ENCODE measurements at places on chromosomes 7 and 10.
A peak's percentile ranks its signal among the peaks of the same experiment; 100 is the strongest.

- DNase-seq: no peak
These were observed 58.3 kb downstream of the SEMA3C start for GRCh38 chr7:80860554-80860953.

DNA sequence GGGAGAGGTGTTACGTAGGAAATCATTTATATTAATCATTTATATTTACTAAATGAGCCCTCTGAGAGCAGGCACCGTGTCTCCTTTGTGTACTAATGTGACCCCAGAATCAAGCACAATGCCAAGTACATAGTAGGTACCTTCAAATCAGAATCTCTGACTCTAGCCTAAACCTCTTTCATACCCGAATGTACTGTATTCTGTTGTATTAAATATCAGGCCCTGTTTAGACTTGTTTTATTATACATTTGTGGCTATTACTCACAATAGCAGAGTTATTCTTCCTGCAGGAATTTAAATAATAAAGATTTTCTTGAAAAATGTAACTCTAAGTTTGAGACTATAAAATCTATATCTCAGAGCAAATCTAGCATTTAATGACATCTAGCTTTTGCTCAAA, 297.3 kb downstream of the EXOC4 start:
- no peak for DNase-seq

GRCh38 chr7:24508316-24508715, 64.9 kb upstream of the PALS2 start:
- DNase-seq: no peak

- no peak for DNase-seq
These were observed 6.1 kb downstream of the KCTD7 start for GRCh38 chr7:66634816-66635215.

DNA sequence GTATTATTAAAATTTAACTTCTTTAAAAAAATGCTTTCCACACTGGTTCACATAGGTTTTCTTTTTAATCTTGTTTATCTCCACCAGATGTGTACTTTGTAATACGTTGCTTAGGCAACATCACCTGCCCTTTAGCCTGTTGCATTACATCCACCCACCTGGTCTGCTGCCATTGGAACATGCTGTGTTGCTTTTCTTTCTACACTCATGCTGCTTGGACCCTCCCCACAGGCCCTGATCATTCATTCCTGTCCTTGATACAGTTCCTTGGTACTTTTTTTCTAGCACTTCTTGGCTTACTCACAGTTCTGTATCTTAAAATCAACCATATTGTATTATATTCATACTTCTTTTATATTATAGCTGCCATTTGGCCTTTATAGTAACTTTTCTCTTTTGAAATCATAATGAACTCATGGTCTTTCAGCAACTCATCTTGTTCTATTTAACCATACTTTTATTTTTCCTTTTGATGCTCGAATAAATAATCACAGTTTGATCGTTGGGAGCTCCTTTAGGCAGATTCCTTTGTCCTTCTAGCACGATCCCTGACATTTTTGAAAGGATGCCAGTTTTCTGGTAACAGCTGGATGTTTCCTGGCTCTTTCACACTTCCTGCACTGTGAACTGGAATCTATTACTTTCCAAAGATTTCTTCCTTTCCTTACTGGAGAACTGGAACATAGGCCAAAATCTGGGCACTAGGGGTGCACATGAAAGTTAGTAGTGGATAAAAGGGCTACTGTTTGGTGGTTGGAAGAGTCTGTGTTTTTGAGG, 125.1 kb downstream of the CDK14 start:
- no peak for DNase-seq

DNA sequence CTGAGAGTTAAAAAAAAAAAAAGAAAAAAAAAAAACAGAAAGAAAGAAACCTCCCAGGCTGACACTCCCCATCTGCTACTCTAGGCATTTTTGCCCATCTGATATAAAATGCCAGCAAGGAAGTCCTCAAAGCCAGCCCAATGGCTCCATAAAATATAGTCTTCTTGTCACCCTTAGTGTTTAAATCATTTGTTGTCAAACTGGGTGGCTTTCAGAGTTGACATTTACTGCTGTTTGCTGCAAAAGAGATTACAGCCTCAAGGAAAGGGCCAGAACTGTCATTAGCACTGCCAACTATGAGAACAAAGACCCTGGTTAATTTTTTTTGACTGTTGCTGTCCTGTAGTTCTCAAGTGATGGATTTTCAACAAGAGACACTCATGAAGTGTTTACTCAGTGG, 86.5 kb downstream of the TRIL start:
- no peak for DNase-seq

- no peak for DNase-seq
These were observed 869 bp downstream of the LAMB4 start for GRCh38 chr7:108129018-108129965.

GRCh38 chr7:55873765-55874164, 11.2 kb upstream of the SEPTIN14 start:
- no peak for DNase-seq

- DNase-seq: no peak
These were observed 86.3 kb downstream of the PALS2 start for GRCh38 chr7:24659505-24659904.

DNA sequence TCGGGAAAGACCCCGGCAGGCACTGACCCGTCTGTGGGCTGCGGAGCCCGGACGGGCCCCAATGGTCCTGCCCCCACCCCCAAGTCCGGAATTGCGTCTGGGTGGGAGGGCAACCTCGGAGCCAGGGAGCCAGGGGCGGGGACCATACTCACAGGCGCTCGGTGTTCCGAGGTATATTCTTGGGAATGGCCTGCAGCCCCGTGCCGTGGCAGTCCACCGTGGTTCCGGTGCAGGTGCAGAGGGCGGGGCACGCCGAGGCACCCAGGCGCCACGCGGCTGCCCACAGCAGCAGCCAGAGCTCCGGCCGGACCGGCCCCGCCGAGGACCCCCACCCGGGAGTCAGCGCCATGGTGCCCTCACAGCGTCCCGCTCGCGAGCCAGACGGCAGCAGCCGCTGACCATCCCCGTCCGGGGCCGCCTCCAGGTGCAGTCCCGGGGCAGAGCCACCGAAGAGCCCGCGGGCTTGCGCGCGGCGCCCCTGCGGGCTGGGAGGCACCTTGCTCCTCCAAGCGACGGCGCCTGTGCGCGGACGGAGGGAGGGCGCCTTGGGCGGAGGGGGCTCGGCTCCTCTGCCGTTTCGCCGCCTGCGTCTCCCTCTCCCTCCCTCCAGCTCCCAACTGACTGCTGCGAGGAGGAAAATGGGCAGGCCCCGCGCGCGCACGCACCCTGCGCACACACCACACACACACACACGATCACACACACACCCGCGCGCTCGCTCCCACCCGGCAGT, at the start of gene SLIT1:
Gene SLIT1 (minus strand): TSS at position 634 of the 733 bp plus-strand sequence. CDS start 285 bp downstream, at position 349.
- no peak for DNase-seq

- DNase-seq: peak; percentile 71
These were observed 137.9 kb upstream of the MKI67 start for GRCh38 chr10:128263891-128264688.

DNA sequence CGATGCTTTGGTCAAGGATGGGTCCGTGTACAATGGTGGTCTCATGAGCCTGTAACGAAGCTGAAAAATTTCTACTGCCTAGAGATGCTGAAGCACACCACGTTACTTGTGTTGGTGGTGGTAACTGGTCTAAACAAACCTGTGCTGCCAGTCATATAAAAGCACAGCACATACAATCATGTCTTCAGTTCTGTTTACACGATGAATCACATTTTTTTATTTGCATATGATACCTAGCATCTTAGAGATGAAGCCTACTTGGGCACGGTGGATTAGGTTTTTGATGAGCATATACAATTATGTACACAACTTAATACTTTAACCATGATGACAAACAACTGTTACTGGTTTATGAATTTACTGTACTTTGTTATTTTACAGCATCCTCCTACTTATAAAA, 201.0 kb downstream of the ZMYND11 start:
- no peak for DNase-seq

DNA sequence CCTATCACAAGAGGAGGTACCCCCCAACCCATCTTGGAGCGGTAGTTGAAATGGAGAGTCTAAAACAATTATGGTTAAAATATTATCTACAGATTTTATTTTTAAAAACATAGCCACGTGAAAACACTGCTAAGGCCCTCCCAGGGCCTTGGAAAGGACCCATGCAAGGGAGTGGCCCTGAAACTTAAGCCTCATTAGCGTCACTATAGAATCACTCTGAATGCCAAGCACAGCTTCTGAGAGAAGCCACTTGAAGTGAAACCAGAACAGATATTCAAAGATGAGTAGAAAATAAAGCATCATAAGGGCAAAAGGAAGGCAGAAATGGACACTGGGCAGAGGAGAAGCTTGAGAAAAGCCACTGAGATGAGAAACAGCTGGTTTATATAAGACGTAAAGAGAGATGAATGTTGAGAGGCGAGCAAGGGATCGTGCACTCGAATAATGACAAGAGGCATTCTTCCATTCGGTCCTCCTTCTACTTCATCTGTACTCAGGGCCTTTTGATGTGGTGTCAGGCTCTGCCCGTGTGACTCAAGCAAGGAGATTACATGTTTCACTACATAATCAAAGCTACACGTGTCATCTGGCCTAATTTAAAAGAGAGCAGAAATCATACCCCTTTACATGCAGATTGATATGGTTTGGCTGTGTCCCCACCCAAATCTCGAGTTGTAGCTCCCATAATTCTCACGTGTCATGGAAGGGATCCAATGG, 33.4 kb upstream of the SLC39A12 start:
- no peak for DNase-seq

- no peak for DNase-seq
These were observed 22.4 kb downstream of the PHTF2 start for GRCh38 chr7:77820967-77821366.

GRCh38 chr7:150372271-150373048, 3.8 kb downstream of the REPIN1 start:
- DNase-seq: no peak

- no peak for DNase-seq
These were observed 44.4 kb downstream of the AOC1 start for GRCh38 chr7:150896562-150897209.

GRCh38 chr10:27197980-27198620, 42.5 kb downstream of the ACBD5 start:
- no peak for DNase-seq

DNA sequence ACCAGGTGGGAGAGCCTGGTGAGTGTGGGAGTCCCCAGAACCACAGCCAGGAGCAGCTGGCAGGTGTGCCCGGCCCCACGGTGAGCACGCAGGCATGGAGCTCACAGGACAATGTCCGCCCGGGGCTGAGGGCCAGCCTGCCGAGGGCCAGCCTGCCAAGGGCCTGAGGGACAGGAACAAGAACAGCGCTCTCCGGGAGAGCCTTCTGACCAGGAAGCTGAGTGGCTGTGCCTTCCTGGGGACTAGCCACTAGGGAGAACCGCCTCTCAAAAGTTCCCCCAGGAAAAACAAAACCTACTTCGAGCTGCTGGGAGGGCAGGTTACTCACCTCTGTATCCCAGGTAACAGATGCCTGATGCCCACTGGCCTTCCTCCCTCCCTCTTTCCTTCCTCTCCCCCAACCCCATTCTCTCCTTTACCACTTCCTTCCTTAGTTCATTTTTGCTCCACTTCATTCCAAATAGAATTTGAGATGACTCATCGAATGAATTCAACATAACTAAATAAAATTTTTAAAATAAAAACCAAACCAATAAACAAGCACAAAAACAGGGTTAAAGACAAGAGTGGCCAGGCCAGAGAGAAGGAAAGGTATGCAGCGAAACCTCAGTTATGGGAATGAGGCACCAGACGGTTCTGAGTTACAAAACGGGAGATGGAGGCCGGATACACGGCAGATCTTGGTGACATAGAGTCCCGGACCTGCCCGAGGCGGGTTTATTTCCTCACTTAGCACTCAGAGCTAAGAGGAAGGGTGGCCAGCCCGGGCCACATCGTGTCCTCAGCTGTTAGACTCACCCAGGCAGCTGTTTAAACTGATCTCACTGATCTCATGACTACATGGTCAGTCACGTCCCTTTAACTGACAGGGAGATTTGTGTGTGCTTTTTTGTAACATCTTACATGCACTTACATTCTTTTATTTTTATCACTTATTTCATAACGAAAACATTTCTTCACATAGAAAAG, 128.5 kb downstream of the TNS3 start:
- no peak for DNase-seq

- no peak for DNase-seq
These were observed 25.2 kb upstream of the ITPRID1 start for GRCh38 chr7:31488562-31489203.

DNA sequence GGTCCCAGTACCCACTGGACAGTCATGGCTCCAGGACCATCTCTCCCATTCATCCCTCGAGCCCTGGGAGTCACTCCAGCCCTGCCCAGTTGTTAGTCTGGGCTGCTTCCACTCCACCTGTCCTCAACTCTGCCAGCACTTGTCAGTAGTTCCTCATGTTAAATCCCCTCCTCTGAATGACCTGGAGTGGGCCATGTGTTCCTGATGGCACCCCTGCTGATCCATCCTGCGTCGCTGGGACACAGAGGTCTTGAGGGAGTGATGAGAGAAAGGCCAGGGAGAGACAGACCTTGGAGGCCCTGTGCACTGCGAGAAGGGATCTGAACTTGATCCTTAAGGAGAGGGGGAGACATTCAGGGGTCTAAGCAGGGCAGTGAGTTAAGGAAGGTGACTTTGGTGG, 174.9 kb downstream of the GRID1 start:
- DNase-seq: no peak

DNA sequence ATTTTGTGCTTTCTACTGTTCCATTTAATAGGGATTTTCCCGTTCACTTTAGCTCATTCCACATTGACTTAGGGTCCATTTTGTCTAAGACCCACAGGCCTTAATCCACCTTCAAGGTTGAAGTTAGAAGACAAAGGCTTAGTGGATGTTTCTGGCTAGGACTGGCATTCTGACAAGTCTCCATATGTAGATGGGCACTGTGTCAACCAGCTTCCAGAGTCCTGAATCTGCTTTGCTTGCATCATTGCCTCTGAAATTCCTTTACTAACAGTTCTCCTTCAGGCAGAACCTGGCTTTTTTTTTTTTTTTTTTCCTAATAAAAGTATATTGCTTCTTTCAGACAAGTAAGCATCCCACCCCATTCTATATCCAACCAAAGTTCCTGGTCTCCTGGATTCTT, 69.6 kb upstream of the PDCD4 start:
- no peak for DNase-seq

DNA sequence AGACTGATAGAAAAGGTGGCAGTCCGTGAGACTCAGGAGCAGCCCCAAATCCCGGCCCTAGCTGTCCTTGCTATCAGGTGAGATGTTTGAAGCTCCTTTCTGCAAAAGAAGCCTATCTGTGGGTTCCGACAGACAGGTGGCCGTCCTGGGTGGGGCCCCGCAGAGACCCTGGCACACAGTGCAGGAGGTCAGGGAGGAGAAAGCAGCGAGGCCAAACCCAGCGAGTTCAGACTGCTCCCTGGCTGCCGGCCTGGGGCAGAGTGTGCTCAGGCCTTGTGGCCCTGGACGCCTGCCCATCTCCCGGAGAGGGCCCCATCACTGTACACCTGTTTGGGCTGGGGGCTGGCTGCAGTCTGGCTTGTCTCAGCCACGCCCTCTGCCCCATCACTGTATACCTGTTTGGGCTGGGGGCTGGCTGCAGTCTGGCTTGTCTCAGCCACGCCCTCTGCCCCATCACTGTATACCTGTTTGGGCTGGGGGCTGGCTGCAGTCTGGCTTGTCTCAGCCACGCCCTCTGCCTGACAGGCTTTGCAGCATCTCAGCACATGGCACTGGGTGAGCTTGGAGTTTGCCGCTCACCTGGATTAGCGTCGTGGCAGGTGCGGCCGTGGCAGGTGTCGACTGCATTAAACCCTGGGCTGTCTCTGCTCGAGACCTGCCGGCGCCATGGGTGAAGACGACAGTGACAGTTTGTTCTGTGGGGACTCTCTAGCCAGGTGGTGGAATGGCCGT, 11.8 kb upstream of the PRKAR1B start:
- DNase-seq: no peak

Data from activated CD8-positive, alpha-beta memory T cell treated with anti-CD3 and anti-CD28 coated beads for 24 hours (primary cell).